Left hindlimb (tissue), 1 donor: ENCODE measurements at places on chromosomes 3 and 15.

DNA sequence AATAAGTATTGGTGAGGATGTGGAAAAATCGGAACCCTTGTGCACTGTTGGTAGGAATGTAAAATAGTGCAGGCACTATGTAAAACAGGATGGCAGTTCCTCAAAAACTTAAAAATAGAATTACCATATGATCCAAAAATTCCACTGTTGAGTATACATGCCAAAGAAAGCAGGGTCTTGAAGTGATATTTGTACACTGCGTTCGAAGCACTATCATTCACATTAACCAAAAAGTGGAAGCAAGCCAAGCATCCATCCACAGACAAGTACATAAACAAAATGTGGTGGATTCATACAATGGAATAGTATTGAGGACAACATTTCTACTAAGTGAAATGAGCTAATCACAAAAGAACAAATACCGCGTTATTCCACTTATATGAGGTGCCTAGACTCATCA lies 200.7 kb downstream of the TJP1 start:
- no peak for DNase-seq

DNA sequence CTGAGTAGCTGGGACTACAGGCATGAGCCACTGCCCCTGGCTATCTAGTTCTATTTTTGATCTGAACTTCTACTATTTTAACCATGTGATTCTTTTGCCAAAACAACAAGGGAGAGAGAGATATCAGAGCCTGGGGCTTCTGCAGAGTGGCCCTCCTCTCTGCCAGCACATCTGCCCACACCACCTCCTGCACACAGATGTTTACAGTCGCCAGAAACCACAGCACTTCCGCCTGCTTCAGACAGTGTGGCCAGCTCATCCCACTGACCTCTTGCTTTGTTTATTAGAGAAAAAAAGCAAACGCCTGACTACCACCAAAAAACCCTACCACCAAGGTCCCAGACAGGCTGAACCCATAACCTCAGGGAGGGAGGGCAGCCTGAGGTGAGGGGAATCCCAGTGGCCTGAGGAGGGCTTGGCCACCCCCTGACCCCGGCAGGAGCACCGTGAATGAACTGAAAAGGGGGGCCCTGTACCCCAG lies 85.9 kb upstream of the ABHD2 start:
- DNase-seq = peak; percentile 37

GRCh38 chr3:136994772-136995516 lies 37.2 kb downstream of the IL20RB start:
- peak; percentile 58 for DNase-seq

- DNase-seq = no peak
Measured at GRCh38 chr3:57011022-57011421, 49.4 kb upstream of the SPATA12 start.

- DNase-seq = no peak
Measured at GRCh38 chr3:177443469-177443868, 246.2 kb upstream of the TBL1XR1 start.

DNA sequence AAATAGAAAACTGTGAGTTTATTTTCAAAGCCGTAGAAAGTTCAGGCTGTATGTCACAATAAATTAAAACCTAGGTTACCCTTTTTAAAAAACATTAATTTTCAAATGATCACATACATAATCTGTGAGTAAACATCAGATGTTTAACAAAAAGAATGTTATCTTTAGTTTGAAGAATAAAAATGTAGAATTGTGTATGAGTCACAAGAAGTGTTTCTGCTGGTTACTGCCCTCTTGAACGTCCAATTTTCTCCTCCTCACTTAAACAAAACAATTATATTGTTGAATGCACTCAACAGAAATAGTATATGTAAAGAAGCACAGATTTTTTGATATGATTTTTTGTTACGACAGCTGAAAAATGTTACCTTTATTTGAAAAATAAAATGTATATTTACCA lies 855.1 kb downstream of the ROBO1 start:
- DNase-seq = no peak

DNA sequence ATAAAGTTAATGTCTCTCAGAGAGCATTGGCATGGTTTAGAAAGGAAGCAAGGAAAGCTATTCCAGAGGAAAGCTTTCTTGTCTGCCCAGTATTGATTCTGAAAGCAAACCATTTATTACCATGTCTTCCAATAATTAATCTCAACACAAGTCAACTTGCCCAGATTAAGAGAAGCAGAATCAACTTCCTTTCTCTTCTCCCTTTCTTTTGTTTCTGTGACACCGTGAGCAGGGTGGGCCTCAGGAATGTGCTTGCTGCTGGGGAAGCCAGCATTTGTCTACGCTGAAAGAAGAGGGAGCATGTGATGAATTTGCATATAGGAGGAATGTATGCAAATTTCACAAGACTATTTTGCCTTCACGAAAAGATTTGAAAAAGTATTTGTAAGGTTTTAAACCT lies 368.6 kb upstream of the ROPN1 start:
- no peak for DNase-seq

DNA sequence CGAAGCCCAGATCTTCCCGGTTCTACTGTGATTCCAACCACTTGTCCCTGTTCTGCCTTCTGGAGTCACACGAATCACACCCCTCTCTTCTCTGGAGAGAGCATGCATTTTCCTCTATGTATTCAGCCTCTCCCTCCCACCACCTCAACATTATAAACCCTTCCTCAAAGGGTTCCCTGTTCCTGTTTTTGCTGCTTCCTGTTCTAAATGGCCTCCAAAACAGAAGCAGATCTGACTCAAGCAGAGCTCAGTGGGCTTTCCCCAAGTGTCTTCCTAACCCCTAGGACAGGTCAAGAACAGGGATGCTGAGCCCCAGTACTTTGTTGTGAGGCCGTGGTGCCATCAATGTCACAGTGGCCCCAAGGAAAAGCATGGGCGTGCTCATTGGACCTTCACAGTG lies 75.7 kb upstream of the ARNT2 start:
- no peak for DNase-seq

GRCh38 chr3:37214076-37214475 lies 39.7 kb upstream of the LRRFIP2 start:
- no peak for DNase-seq

DNA sequence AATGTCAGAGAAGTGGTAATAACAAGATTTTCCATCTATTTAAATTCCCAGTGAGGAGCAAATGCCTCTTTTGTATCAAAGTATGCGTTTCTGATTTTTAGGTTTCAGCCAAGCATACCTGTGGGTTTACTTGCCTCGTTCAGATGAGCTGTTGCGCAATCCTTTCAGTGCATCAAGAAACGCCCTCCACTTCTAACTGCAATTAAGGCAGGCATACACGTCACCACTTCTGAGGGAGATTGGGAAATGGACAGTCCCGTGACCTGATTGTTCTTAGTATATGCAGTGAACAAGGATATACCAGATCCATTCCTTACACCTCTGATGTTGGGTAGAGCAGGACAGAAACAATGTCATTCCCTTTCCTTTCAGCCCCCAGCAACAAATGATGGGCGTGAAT lies 219.0 kb downstream of the ITPR1 start:
- DNase-seq = no peak

DNA sequence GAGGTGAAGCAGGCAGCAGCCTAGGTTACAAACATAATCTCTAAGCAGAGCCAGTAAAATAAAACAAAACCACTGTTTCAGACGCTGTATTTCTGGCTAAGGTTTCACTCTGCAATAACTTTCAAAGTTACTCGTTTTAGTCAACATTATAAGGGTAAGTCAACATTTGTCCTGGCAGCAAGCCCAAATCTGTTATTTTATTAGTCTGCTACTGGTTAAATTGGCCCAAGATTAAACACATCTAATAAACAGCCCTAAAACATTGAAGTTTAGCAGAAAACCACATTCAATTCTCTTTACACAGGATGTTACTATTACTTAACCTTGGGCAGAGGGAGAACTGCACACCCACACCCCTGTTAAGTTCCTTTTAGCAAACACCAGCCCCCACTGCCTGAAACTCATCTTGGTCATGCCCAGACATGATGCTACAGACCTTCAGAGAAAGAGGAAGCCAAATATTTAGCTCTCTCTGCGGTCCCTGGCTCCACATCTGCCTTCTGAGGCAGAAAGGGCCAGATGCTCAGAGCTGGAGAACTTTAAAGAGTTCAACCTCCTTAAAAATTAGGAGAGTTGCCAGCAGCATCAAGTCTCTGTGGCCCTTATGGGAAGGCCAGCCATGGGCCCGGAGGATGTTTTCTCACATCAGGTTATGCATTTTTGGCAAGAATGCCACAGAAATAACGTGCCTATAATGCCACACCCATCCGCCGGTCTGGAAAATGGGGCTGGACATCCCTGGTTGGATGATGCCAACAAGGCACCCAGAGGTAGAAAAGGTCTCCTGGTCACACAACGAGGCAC lies 17.9 kb downstream of the ARHGEF3 start:
- DNase-seq = peak; percentile 61

- DNase-seq = no peak
Measured at GRCh38 chr15:87293031-87293430, 963.5 kb downstream of the NTRK3 start.

- no peak for DNase-seq
Measured at GRCh38 chr3:118765636-118766305, 268.9 kb downstream of the IGSF11 start.

DNA sequence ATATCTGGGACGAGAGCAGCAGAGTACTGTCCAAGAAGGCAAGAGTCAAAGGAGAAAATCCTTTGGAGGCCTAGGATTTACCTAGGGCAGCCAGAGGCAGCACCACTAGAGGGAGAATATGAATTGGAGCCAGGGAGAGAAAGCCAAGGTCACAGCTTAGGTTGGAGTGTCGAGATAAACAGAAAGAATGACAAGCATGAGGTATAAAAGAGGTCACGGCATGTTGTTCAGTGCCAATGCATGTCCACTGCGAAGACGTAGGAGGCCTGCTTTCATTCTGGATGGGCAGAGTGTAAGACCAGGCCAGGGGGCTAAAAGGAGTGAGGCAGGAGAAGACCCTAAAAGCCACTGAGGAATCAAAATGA lies 47.2 kb downstream of the THBS1 start:
- no peak for DNase-seq

DNA sequence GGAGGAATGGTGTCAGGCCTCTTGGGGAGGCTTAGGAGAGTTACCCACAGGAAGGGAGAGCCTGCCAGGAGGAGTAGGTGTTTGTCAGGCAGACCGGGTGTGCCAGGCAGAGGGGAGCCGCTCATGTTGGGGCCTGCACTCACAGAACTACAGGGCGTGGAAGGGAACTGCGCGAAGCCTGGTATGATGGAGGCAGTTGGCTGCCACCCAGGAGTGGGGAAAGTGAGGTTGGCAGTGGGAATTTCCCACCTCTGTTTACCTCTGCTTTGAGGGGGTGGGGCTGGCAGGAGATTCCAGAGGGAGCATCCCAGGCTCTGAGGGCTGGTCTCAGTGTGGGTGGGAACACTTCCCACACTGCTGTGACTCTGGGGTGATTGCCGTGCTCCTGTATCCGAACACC lies 99.9 kb downstream of the SLCO3A1 start:
- DNase-seq = no peak

- no peak for DNase-seq
Measured at GRCh38 chr15:77650265-77650664, 17.6 kb upstream of the LINGO1 start.

DNA sequence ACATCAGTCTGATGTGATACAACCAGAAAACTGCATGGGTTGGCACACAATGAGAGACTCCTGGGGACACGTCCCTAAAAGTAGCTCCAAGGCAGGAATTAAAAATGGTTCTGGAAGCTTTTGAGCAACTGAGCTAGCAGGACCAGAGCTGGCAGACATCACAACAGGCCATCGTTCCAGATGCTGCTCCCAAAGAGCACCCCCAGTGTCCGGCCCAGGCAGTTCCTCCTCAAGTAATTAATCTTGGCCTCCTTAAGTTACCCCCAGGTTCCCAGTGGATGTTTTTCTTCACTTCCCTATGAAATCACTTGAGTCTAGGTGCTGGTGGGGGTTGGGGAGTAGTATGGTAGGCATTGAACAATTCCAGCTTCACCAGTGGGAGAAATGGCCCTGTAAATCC lies 711.6 kb downstream of the MECOM start:
- DNase-seq = no peak

- no peak for DNase-seq
Measured at GRCh38 chr3:55449527-55449926, 37.6 kb downstream of the WNT5A start.

- peak; percentile 36 for DNase-seq
Measured at GRCh38 chr3:52218454-52218853, 7.0 kb downstream of the TLR9 start.

GRCh38 chr3:108505811-108506210 lies 4.6 kb downstream of the MYH15 start:
- DNase-seq = no peak

DNA sequence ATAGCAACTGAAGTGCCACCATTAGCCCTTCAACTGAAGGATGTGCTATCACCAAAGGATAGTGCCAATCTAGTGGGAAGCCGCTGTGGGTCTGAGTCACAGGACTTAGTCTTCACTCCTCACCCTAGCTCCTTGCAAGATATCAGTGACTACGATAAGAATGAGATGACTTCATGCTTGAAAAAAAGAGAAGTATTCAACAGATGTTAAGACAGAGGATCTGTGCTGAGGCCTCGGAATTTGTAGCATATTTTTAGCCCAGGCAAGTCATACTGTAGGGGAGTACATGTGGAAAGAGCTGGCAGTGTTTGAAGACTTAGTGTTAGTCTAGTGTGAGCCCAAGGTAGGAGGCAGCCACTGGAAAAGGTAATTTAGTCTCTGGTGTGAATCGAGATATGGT lies 270.7 kb upstream of the LRTM1 start:
- no peak for DNase-seq

GRCh38 chr3:184289426-184289938 lies 9.6 kb upstream of the PSMD2 start:
- DNase-seq = no peak

- no peak for DNase-seq
Measured at GRCh38 chr3:152241142-152242017, 27.3 kb upstream of the MBNL1 start.

- no peak for DNase-seq
Measured at GRCh38 chr3:163438760-163439159, 1639.5 kb downstream of the SI start.

- DNase-seq = no peak
Measured at GRCh38 chr3:183106635-183107034, 7.3 kb upstream of the MCCC1 start.

DNA sequence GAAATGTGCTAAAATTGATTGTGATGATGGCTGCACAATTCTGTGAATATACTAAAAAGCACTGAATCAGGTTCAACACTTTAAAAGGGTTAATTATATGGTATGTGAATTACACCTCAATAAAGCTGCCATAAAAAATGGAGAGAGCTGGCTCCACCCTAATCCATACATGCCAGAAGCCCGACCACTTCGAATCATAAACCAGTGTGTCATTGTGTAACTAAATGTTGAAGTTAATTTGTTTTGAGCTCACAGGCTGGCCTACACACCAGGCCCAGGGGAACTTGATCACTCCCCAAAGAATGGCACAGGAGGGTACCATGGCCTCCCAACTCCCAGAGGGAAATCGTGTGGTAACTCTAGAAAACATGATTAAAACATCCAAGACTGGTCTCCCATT lies 14.0 kb downstream of the PLCD1 start:
- DNase-seq = no peak

DNA sequence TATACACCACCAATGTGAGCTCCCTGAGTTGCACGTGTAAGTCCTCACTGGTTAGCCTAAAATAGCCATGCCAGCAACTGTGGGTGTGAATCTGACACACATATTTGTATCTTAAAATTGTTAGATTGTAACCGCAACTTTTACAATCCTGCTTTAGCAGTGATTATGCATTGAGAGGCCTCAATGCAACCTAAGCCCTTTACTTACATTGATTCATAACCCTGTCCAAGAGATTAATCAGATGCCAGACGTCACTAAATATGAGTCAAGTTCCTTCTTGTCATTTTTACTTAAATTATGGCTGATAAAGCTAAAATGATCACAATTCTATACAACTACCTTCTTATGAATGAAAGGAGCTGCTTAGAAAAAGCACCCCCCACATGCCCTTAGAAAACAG lies 46.9 kb downstream of the IL17RD start:
- no peak for DNase-seq
